Endodermal cell (in vitro differentiated cells): ENCODE measurements at places on chromosomes 1 and 21.
A peak's percentile ranks its signal among the peaks of the same experiment; 100 is the strongest.

- no peak for DNase-seq
Measured at GRCh38 chr1:109986054-109986444, 1.5 kb downstream of the AHCYL1 start.

GRCh38 chr1:226948996-226949395 lies 8.9 kb downstream of the COQ8A start:
- DNase-seq = peak; percentile 20

DNA sequence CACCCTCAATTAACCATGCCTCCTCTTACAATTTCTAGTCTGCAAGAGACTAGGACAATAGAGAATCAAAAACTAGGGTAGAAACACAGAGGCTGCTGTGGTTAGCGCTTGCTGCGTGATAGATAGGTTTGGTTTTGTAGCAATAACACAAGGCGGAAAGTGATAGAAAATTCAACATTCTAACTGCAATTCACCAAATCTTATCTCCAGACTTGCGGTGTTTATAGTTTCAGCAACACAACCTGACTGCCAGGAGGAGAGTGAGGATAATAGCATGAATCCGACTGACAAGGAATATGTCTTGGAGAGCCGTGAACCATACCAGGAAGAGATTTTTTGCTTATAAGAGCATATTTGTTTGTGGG lies 30.7 kb upstream of the IFNAR2 start:
- no peak for DNase-seq

- DNase-seq = no peak
Measured at GRCh38 chr1:23692308-23692871, 784 bp downstream of the RPL11 start.

DNA sequence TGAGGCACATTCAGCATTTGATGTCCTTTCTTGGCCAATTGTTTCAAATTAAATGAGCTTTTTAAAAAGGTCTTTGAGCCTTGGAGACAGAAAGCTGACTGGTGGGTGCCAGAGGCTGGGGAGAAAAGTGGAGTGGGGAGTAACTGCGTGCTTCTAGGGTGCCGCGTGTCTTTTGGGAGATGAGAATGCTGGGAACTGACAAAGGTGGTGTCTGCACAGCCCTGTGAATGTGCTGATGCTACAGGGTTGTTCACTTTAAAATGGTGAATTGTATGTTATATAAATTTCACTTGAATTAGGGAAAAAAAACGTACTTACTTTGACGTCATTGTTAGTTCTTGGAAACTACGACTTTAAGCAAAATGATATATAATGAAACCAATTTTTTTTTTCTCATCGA lies 8.1 kb upstream of the TFF1 start:
- no peak for DNase-seq
